ENCODE measurements at places on chromosomes 4 and X.

DNA sequence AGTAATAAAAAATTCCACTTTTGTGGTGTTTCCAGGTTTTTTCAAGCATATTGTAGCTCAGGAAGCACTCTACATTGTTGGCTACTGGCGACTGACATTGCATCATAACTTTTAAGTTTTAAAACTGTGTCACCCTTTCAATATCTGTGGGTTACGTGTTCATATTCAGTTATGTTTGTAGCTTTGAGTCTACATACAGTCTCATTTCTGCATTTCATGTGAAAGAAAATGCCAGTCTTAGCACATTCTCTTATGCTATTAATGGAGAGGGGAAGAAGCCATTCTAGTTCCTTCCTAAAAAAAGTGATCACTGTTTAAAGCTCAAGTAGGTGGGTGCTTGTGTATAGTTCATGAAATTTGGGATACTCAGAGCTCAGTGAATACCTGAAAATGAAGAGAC is 38.1 kb downstream of the DIAPH2 start:
- DNase-seq: no peak

DNA sequence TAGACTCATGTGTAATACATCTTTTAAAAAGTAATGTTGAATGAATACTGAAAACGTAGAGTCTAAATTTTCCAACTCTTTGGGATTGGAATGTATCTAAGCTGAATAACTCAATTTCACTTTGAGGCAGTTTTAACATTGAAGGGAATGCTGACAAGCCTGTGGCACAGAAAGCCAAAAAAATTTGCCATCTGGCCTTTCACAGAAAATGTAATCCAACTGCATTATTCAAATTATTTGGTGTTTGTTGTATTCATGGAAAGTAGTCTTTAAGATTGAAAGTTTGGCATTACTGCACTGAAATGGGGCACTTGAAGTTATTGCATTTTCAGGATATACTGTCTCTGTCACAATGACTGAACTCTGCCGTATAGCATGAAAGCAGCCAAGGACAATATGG is 186.9 kb downstream of the FRMPD4 start:
- no peak for DNase-seq

DNA sequence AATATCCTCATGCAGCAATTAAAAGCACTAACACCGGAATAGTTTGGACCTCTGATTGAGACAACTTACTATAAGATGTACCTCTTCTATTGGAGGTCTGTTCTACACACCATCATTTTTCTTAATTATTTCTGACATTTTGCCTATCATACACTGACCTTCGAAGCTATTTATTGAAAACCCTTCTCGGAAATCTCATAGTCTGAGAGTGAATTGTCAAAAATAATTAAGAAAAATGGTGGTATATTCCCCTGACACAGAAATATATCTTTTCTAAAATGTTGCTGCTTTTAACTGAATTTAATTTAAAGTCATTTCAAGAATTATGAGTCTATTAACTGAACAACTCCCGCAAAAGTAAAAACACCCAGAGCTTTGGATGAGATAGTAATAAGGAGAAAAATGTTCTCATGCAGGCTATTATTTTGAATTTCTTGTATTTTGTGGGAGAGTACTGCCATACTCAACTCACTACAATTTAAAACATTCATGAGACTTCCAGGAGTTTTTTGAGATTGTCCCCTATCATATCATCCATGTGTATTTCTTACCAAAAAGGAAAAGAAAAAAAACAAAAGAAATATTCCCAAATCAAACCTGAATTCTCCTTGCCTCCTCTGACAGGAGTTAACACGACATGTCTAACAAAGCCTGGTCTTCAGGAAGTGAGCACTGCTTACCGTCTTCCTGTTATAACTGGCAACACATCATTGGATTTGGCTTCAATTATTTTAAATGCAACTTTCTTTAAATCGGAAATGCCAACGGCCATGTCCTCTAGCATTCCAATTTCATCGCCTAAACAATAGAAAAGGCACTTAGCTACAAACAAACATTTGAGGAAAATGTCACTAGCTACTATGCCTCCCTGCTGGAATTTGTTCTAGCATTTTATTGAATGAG is 485.3 kb downstream of the IL15 start:
- no peak for DNase-seq

DNA sequence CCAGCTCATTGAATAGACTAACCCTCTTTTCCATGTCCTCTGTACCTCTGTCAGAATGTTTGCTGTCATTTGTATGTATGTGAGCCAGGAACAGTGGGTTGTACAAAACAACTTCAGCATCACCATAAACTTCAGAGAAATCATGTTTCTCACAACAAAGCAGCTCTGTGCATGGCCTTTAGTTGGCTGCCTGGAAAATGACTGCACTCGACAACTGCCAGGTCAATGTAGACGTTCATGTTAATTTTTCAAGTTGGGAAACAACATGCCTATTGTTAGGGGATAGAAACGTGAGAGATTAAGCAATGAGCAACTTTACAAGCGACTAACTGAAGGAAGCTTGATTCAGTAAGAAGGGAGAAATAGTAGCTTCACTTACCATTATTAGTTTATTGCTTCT is 17.9 kb upstream of the CXCL11 start:
- no peak for DNase-seq

DNA sequence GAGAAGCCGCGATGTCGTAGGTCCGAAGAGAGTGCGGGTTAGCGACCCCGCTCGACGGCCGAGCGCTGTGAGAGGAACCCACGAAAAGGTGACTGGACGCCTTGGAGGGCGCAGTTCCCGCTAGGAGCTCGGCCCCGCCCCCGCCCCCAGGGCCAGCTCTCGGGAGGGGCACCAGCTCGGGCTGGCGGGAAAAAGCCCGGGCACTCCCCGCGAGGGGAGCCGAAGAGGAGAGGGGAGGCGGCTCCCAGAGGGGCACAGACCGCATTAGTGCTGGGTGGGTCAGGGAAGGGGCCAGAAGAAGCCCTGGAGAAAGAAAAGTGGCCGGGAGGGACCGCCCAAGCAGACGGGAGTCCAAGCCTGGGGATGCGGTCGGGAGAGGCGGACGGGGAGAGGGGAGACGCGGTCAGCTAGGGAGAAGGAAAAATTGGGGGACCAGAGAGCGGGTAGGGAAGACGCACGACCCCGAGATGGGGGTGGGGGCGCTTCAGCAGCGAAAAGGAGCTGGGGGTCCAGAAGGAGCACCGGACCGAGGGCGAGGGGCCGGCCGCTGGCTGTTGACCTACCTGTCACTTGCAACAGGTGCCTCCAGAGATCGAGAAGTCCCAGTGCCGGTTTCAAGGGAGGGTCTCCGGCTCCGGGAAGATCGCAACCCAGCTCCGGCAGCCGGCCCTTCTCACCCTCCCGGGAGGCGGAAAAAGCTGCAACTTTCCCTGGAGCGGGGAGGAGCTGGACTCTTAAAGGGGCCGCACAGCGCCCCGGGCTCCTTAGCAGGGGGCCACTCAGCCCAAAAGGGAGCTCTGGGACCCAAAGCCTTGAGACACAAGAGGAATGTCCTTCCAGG is at the start of gene SYTL4:
SYTL4 (minus strand) TSS at position 681 of the 841 bp plus-strand sequence. CDS start 30,084 bp downstream, outside the sequence.
- DNase-seq: no peak

GRCh38 chrX:67353651-67354370 is 190.0 kb upstream of the AR start:
- DNase-seq: no peak

DNA sequence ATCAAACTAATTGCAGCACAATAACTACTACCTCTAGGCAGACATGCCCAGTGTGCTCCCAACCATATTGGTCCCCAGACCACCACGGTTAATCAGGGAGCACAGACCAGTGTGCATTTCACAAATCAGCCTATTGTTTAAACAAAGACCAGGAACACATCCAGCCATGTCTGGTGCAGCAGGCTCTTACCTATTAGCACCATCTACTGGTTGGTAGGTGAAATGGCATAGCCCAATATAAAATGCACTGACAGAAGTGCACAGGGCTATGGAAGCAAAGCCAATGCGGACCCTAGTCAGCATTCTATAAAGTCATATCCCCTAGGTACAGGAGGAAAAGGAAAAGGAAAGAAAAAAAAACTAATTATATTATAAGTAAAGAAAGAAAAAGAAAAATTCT is 15.5 kb upstream of the CYLC1 start:
- no peak for DNase-seq

DNA sequence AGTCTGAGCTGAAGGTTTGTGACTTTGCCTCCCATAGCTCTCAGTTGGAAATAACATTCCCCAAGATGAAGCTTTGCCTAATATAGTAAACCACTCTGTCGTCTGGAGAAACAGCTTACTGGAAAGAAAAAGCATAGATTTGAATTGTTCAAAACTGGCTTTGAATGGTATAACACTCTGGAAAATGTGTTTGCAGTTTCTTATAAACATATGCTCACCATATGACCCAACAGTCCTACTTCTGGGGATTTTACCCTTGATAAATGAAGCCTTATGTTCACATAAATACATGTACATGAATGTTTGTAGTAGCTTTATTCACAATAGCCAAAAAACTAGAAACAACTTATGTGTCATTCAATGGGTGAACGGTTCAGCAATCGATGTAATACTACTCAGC is 10.2 kb downstream of the VEGFD start:
- no peak for DNase-seq

GRCh38 chr4:184706453-184706852 is 27.4 kb downstream of the CENPU start:
- no peak for DNase-seq

DNA sequence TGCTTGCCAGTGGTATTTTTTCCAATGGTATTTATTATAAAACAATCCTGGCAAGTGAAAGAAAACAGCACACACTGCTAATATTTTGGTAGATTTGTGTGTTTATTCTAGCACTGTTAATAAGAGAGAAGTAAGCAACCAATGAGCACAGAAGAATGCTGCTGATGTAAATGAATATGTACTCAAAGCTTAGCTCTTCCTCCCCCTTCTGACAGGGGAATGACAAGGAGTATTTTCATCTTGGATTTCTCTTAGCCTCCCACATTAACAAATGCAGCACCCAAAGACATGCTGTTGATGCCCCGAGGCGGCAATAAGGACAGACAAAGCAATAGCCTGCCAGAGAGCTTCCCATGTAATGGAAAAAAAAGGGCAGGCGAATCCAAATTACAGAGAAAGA is 18.6 kb downstream of the ARHGAP6 start:
- no peak for DNase-seq

GRCh38 chr4:30473225-30473624 is 246.9 kb upstream of the PCDH7 start:
- DNase-seq: no peak

DNA sequence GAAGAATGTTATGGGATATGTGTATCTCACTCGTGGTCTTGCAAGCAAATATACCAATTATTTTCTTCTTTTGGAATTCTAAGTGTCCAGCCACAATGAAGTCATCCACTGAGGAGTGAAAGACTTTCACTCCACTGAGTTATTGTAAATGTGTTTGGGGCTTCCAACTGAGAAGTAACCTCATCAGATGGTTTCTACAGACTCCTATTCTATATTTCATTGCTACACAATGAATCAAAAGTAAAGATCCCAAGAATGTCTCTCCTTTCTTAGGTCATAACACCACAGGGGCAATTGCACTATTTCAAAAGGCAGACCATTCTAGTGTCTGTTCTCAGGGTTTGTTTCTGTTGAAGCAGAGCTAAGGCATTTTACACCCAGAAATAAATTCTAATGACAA is 12.3 kb upstream of the VCX2 start:
- no peak for DNase-seq

DNA sequence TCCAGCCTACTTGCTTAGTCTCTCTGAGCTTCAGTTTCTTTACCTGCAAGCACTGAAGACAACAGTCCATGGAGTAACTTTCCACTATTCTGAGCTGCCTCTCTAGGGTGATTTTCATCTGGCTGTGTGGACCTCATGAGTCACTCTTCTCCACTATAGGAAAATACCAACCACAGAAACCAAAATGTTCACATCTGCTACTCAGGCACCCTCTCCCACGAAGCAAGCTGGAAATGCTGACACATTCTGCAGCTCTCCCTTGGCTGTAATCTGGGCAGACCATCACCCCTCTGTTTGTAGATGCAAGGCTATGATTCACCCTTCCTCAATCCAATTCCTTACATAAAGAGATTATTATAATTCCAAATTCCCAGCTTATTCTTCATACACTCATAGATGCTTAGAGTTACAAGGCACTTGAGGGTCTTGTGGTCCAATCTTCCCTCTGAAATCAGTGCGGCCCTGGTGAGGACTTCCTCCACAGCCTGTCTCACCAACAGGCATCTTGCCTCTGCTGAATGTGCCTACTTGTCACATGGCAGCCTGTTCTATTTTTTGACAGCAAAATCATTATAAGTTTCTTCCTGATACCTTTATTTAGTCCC is 97.0 kb upstream of the LNX1 start:
- no peak for DNase-seq

- DNase-seq: no peak
Observed at GRCh38 chr4:19054916-19055315, 1033.4 kb upstream of the LCORL start.

- no peak for DNase-seq
Observed at GRCh38 chr4:100189820-100190642, at the start of gene DDIT4L. TSS of gene DDIT4L (minus strand) at chr4:100190468. CDS start at chr4:100189983, 485 bp downstream.

DNA sequence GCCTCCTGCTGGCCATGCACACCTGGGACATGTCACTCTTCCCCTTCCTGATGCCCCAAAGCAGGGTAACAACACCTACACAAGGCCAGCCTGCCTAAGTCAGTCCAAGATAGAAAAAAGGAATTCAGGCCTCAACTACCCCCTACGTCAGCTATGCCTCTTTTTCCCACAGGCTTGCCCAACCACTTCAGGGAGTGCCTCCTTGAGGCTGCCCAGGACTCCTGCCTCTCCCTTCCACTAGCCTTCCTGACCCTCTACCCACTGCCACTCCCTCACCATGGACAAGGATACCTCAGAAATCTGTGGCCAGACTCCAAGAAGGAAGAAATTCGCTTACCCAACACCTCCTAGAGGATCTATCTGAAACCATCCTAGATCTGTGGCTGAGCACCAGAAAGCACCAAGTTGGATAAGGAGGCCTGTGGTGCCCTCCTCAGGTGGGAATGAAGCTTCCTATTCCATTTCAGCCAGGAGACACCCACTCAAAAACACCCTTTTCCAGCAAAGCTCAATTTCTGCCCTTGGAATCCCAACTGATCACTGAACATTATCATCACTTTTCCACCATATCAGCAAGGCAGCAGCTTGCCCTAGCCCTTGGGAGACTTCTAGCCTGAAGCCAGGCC is 1.8 kb downstream of the KDM5C start:
- peak; percentile 71 for DNase-seq

DNA sequence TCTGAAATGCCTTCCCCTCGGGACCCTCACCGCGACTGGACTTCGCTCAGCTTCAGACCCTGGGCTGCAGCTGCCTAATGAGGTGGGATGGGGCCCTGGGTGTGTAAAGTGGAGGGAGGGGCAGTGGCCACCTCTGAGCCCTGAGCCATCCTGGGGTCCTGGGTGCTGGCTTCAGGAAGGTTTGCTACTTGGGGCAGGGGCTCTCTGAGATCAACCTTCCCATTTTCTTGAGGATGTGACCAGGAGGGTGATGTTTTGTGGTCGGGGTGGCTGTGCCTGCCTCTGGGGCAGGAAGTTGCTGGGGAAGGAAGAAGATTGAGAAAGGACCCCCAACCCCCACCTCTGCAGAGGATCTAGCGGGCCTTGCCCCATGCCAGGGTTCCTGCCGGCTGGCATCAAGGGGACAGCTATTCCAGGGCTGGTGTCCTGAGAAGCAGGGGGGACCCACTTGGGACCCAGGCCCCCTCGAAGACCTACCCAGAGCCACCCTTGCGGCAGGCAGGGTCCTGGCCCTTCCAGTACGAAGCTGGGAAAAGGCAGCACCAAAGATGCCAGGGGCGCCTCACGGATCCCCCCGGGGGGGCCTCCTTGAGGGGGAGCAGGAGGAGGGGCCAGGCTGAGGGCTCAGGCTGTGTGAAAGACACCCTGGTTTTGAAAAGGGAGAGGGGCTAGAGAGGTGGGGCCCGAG is 6.5 kb downstream of the SH3BP2 start:
- DNase-seq: no peak

Measured in vagina (tissue), 2 donors.